HT1080 (cell line): ENCODE measurements at places on chromosomes 6 and 20.

GRCh38 chr6:47247227-47247797 lies 62.4 kb downstream of the TNFRSF21 start:
- DNase-seq: no peak

GRCh38 chr6:70636596-70636995 lies 31.1 kb upstream of the SMAP1 start:
- no peak for DNase-seq

- DNase-seq: peak; percentile 30
These were observed 173.4 kb downstream of the SLC16A10 start for GRCh38 chr6:111260570-111261298.

GRCh38 chr20:5654557-5654956 lies 95.6 kb upstream of the SHLD1 start:
- peak; percentile 95 for DNase-seq

GRCh38 chr20:43138061-43138770 lies 51.5 kb downstream of the PTPRT start:
- no peak for DNase-seq

DNA sequence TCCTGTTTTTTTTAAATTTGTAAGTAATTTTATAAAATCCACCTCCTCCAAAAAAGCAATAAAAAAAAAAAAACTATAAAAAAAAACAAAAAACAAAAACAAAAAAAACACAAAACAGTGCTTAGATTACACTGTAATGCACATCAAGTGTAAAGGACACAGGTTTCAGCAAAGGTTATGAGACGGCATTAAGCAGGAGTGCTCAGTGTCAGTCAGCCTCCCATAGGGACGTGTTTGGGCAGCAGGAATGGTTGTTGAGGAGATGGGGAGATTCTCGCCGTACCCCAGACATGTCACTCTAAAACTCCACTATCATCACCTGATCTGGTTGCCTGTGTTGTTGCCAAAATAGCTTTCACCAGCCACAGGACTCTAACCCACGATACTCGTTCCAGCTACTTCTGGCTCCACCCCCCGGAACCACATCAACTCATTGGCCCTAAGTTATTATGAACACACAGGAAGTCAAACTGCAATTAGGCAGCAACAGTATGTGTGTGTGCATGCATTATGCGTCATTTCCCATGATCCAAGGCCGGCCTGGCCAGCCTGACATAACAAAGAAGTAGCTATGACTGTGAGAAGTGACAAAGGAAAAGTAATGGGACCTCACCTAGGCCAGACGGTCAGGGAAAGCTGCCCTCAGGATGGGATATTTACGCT lies 28.7 kb downstream of the ECT2L start:
- peak; percentile 77 for DNase-seq
